ENCODE measurements at places on chromosomes 5 and 9.

DNA sequence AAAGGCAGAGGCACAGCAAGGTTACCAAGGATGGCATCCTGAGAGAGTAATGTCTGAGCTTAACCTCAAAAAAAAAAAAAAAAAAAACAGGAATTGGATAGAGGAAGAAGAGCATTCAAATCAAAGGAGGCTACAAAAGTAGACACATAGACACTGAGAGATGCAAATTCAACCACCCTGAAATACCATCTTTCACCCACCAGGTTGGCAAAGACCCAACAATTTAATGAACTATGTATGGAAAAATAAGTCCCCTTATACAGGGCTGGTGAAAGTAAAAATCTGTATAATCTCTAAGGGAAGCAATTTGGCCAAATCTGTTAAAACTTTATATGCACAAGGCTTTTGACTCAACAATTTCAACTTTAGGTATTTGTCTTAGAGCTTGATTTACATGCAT is 4.9 kb downstream of the NADK2 start:
- DNase-seq = no peak

GRCh38 chr9:110050925-110051355 is 157.0 kb downstream of the C9orf152 start:
- DNase-seq = no peak

GRCh38 chr9:121281614-121282276 is 13.8 kb downstream of the GSN start:
- peak; percentile 92 for DNase-seq

- peak; percentile 80 for DNase-seq
Observed at GRCh38 chr9:136694163-136694871, 7.1 kb upstream of the AGPAT2 start.

GRCh38 chr5:104659497-104659896 is 1096.9 kb upstream of the NUDT12 start:
- DNase-seq = no peak

GRCh38 chr5:57774439-57774838 is 291.8 kb upstream of the ACTBL2 start:
- no peak for DNase-seq

DNA sequence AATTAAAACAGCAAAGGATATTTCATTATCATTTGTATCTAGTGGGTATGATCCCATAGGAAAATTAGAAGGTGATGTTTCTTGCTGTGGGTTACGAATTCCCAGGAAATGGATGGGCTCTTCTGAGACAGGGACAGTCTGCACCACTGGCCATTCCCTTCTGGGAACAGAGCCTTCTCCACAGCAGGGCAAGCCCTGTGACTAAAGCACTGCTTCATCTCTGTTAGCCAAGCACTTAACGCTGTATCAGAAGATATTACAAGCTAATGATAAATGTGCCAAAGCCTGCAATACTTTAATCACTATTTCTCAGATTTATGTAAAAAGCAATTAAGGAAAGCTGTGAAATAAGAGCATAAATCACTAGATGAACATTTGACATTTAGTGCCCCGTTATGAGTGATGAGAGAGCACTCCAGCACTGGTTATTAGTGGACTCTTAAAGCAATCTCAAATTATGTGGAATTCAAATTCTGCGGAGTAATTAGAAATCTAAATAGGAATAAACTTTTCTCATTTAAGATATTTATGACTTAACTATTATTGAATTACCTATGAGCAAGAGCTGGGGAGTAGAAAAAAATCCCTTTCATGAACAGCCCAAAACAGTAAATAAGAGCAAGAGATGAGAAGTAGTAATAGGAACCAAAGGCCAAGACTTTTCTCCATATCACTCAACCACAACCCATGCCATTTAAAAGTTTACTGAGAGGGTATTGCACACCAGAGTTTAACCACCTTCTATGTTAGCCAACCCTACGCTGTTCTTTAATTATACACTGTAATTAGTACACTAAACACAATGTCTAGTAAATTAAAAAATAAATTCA is 49.2 kb downstream of the FAM240B start:
- DNase-seq = no peak

DNA sequence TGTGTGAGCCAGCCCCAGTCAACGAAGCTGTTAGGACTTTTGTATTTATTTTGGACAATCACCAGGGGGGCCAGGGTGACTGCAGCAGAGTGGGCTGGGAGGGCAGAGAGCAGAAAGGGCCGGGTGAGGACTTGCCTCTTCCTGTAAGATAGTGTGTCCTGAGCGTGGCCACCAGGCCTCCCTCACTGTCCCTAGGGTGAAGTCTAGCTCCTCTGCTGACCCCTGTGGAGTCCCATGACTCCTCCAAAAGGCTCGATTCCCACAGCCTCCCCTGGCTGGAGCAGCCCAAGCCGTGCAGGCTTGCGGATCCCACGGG is 147.8 kb downstream of the RXRA start:
- DNase-seq = peak; percentile 69

- DNase-seq = no peak
Observed at GRCh38 chr5:9716838-9717281, 86.7 kb upstream of the TAS2R1 start.

DNA sequence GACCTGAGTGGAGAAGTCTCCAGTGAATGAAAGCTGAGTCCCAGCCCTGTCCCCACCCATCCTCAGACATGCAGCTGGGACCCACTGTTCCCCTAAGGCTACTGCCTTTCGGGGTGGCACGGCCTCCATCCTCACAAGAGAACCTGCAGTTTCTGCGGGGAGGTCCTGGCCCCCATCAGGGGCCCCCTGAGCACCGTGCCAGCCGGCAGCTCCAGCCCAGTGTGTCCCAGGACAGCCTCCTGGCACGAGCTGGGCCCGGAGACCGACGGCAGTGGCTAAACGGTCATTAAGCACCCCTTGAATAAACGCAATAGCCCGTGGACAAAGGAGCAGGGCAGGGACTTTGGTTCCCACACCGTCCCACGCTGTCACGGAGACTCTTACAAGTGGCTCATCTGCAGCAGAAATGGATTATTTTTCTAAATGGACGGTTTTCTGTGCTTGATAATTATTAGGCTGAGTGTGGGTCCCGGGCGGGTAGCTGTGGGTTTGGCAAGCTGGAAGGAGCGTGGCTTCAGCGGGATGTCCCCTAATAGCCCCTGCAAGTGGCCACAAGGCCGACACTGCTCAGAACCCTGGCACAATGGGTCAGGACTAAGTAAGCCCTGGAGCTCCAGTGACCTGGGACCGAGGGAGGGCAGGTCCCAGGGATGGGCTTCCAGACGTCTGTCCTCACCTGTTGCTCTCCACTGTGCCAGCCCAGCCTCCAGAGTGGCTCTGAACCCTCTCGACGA is 17.4 kb downstream of the FAM78A start:
- DNase-seq = peak; percentile 30

- DNase-seq = no peak
Observed at GRCh38 chr5:143168171-143168741, 235.2 kb downstream of the NR3C1 start.

- no peak for DNase-seq
Observed at GRCh38 chr9:85151162-85151561, 481.6 kb downstream of the NTRK2 start.

DNA sequence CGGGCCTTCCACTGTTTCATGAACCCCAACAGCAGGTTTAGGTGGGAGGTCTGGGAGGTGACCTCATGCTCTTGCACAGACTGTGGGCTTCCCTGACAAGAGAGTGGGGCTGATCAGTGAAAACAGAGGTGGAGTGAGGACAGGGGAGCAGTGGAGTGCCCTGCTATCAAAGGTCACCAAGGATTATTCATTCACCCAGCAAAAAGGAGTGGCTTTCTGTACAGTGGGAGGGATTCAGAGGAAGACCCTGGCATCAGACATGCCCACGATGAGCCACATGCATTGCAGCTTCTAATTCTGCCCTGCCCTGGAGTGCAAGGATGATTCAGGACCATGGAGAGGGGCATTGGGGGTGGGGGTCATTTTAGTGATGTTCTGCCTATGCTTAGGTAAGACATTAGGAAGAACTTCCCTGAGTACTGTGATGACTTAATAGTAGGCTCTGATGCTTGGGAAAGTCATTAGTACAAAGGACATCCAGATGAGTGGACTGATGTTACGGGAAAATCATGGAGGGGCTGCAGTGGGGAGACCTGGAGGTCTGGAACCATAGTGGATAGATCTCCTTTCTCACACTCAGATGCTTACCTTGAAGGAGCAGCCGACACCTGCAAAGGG is 12.8 kb downstream of the TRAF1 start:
- DNase-seq = no peak

DNA sequence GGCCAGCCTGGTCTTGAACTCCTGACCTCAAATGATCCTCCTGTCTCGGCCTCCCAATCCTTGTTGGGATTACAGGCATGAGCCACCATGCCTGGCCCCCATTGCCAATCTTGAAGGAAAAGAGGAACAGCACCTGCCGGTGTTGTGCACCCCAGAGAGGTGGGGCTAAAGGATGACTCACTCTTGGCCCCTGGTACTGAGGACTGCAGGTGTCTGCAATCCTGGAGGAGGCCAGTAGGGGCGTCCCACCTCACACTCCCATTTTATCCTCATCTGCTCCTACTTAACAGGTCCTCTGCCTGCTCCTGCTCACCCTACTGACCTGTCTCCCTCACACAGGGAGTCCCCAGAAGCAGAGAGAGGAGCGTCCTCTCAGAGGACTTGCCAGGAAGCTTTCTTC is 390.4 kb downstream of the ARHGEF28 start:
- no peak for DNase-seq

- no peak for DNase-seq
Observed at GRCh38 chr5:127814588-127814973, 111.4 kb downstream of the CCDC192 start.

DNA sequence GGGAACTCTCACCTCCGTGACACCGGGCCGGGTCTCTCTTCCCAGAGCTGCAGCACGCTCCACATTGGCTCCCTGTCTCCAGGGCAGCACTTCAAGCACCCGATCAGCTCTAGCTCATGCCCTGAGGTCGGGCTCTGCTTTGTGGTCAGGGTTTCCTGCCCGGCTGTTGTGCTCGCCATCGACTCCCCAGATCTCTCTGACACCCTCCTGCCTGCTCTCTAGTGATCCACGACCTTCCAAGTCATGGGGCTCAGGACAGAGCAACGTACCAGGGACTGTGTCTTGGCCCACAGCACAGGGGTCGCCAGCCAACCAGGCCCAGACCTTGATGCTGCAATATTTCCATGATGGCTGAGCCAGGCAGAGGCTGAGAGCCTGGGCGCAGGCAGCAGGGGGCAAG is 45.1 kb downstream of the PRRT1B start:
- no peak for DNase-seq

GRCh38 chr5:103889500-103890209 is 327.1 kb upstream of the NUDT12 start:
- DNase-seq = no peak

GRCh38 chr9:12771891-12772290 is 2.9 kb upstream of the LURAP1L start:
- no peak for DNase-seq

- DNase-seq = peak; percentile 28
Observed at GRCh38 chr5:76622973-76623596, at the start of gene F2RL2. Gene F2RL2 (minus strand): TSS chr5:76623403. CDS start chr5:76623230, 173 bp downstream.

GRCh38 chr9:35914301-35914807 is 5.1 kb downstream of the SPAAR start:
- peak; percentile 88 for DNase-seq

DNA sequence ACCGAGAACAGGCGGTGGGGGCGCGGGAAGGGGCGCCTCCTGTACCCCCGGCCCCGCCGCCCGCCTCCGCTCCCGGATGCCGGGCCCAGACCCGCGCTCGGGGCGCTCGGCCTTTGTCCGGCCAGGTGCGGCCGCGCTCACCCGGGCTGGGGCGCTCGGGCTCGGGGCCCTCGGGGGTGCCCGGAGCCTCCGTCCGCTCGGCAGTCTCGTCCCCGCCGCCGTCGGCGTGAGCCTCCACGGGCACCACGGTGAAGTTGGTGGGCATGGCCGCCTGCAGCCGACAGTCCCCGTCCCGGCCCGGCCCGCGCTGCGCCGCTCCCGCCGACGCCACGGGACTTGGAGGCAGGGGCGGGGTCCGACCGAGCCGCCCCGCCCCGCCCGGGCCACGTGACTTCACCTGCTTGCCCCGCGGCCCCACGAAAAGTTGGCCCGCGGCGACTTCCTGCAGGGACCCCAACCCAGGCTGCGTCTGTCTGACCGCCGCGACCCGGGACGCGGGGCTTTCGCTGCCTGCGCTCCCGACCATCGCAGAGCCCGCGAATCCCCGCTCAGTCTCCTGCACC is at the start of gene SLC12A7:
Gene SLC12A7, minus strand, starts transcription at position 337 of the 563 bp plus-strand sequence. Its CDS starts 72 bp downstream, at position 265.
- DNase-seq = peak; percentile 86

DNA sequence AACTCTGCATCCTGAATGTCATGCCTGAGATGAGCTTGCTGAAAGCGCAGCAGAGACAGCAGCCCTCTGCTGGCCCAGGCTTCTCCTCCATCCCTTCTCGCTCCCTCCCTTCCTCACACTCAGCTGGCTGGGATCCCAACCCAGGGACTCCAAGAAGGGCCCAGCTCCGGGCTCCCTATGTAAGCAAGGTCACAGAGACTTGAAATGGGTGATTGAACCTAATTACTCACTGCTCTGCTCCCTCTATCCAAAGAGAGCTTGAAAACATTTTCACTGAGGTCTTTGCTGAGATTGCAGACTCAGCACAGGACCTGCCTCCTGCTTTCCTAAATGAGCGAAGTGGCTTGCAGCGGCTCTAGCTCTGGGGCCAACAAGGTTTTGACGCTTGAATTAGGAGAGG is 42.8 kb downstream of the RAPGEF1 start:
- peak; percentile 70 for DNase-seq

- no peak for DNase-seq
Observed at GRCh38 chr5:135714126-135714894, 120.2 kb upstream of the SLC25A48 start.

- DNase-seq = no peak
Observed at GRCh38 chr9:125655066-125655633, 51.9 kb downstream of the MAPKAP1 start.

DNA sequence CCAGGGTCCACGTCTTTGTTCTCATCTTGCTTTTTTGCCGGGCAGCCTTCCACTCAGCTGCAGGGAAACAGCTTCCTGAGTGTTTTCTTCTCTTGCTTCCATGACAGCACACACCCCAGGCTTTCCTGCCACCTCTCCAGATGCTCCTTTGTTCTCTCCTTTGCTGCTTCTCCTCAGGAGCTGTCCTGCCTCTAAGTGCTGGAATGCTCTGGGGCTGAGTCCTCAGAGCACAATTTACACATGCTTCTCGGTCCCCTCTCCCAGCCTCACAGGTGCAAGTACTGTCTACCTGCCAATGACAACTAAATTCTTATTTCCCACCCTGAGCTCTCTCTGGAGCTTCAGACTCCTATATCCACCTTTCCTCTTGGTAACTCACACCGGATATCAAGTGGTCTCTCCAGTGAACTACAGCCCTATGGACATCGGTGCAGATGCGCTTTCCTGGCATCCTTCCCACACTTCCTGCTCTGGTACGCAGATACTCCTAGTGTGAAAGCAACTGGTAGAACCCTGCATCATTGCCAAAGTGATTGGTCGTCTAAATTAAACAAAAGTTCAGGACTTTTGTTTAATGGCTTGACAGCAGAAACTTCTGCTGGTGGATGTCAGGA is 13.4 kb upstream of the ACSL6 start:
- DNase-seq = no peak

- no peak for DNase-seq
Observed at GRCh38 chr5:54443270-54443669, 12.2 kb upstream of the HSPB3 start.

DNA sequence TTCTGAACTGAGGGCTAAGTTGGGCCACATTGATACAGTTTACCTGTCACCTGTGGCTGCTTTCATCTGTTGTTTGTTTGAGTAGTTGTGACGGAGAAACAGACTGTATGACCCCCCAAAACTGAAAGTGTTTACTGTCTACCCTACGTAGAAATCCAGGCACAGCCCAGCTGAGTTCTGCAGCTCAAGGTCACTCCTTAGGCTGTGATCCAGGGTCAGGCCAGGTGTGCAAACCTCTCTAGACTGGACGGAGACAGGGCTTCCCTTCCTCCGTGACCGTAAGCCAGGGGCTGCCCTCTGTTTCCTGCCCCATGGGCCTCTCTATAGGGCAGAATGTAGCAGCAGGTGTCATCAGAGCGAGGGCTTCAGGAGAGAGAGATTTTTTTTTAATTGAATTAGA is 207.9 kb upstream of the OTULINL start:
- DNase-seq = no peak

Data from left ventricle myocardium superior (tissue), 1 donor.